ENCODE measurements at places on chromosomes 11 and 22. TPM values are rescaled to one million over a fixed set of nuclear protein-coding genes. Genes with fewer than 3 reads are reported as not detected.
A peak's percentile ranks its signal among the peaks of the same experiment; 100 is the strongest.

- peaks cover 7% of the 10 kb centered on the region for H3K36me3 ChIP-seq
- peaks cover 18% of the 10 kb centered on the region for H3K4me1 ChIP-seq
- no peak overlapping the region for H3K27ac ChIP-seq
- peaks cover 34% of the 10 kb centered on the region for H3K27me3 ChIP-seq
- ATAC-seq = no peak
Measured at GRCh38 chr11:46920755-46921154, 2.4 kb upstream of the LRP4 start.

- no peaks in the 10 kb centered on the region for H3K36me3 ChIP-seq
- no peak for ATAC-seq
- peaks cover 12% of the 10 kb centered on the region for H3K27me3 ChIP-seq
- no peaks in the 10 kb centered on the region for H3K4me1 ChIP-seq
- H3K4me3 ChIP-seq = no peak overlapping the region
- no peak overlapping the region for H3K27ac ChIP-seq
Measured at GRCh38 chr11:71294846-71295600, 42.6 kb upstream of the SHANK2 start.

GRCh38 chr11:134252346-134253187 is 585 bp downstream of the THYN1 start:
- peaks cover 17% of the 10 kb centered on the region for H3K4me1 ChIP-seq
- ATAC-seq = peak; percentile 14
- H3K27ac ChIP-seq = peak overlapping the region; percentile 92
- peak overlapping the region; percentile 98 for H3K4me3 ChIP-seq

GRCh38 chr11:7467652-7468051 is 17.7 kb upstream of the OLFML1 start:
- no peaks in the 10 kb centered on the region for H3K36me3 ChIP-seq
- H3K4me3 ChIP-seq = no peak overlapping the region
- ATAC-seq = peak; percentile 95
- no peaks in the 10 kb centered on the region for H3K27me3 ChIP-seq
- no peaks in the 10 kb centered on the region for H3K4me1 ChIP-seq

The OR5D14 gene
- total RNA-seq = not detected

The AIP gene
- total RNA-seq = 186 TPM

DNA sequence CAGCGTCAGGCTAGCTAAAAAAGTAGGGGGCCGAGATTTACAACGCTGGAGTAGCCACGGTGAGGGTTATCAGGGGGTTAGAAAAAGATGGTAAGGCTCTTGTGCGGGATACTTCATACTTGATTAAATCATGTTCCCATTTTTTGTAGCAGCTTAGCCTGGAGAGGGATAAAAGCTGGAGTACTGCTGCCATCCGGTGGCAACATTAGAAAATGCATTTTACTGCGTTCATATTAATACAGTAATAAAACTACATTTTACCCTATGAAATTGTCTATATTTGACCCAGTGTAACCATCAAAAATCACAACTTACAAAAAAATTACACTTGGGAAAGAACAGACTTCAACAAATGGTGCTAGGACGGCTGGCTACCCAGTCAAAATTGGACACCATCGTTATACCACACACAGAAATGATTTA is 17.3 kb downstream of the RPUSD4 start:
- H3K4me3 ChIP-seq = no peak overlapping the region
- ATAC-seq = peak; percentile 37
- H3K4me1 ChIP-seq = peaks cover 5% of the 10 kb centered on the region
- no peaks in the 10 kb centered on the region for H3K27me3 ChIP-seq
- peaks cover 64% of the 10 kb centered on the region for H3K36me3 ChIP-seq

- no peak overlapping the region for H3K27ac ChIP-seq
- peaks cover 13% of the 10 kb centered on the region for H3K27me3 ChIP-seq
- ATAC-seq = no peak
- no peaks in the 10 kb centered on the region for H3K36me3 ChIP-seq
- H3K4me1 ChIP-seq = peaks cover 7% of the 10 kb centered on the region
- H3K4me3 ChIP-seq = no peak overlapping the region
Measured at GRCh38 chr11:69215784-69216415, 60.2 kb downstream of the SMIM38 start.

The NRGN gene
- 7.3 TPM for total RNA-seq

DNA sequence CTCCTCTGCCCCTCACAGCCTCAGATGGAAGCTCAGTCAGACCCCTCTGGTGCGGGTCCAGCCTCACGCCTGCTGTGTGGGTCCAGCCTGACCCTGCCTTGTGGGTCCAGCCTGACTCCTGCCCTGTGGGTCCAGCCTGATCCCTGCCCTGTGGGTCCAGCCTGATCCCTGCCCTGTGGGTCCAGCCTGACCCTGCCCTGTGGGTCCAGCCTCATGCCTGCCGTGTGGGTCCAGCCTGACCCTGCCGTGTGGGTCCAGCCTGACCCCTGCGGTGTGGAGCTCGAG is 445.3 kb downstream of the BRD1 start:
- H3K36me3 ChIP-seq = no peaks in the 10 kb centered on the region
- no peak overlapping the region for H3K4me3 ChIP-seq
- H3K4me1 ChIP-seq = no peaks in the 10 kb centered on the region

The C11orf87 gene
- total RNA-seq = not detected

GRCh38 chr11:8723711-8724110 is 41.1 kb downstream of the RPL27A start:
- no peaks in the 10 kb centered on the region for H3K4me1 ChIP-seq
- no peak for ATAC-seq
- peaks cover 6% of the 10 kb centered on the region for H3K27me3 ChIP-seq
- H3K27ac ChIP-seq = no peak overlapping the region
- no peaks in the 10 kb centered on the region for H3K36me3 ChIP-seq
- no peak overlapping the region for H3K4me3 ChIP-seq

The SLC7A4 gene
- not detected for total RNA-seq

DNA sequence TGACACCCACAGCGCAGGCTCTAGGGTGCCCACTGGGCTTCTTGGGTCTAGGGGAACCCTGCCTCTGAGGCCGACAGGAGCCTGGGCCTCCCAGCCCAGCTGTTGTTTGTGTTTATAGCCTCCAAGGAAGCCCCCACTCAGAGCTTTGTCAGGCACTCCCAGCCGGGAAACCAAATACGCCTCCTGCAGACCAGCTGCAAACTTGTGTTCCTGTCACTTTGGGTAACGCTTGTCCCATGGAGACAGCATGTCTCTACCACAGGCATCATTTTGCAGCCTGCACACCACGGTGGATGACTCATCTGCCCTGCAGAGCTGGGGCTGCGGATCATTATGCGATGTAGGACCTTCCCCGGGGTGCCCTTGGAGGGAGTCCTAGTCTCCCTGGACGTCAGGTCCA is 40.6 kb upstream of the CRYBB3 start:
- H3K4me3 ChIP-seq = no peak overlapping the region
- H3K27ac ChIP-seq = no peak overlapping the region
- H3K27me3 ChIP-seq = no peaks in the 10 kb centered on the region
- no peak for ATAC-seq
- no peaks in the 10 kb centered on the region for H3K36me3 ChIP-seq

GRCh38 chr11:59292611-59293010 is 66.1 kb upstream of the OR5AN1 start:
- no peaks in the 10 kb centered on the region for H3K36me3 ChIP-seq
- no peak overlapping the region for H3K27ac ChIP-seq
- no peak for ATAC-seq
- peaks cover 11% of the 10 kb centered on the region for H3K27me3 ChIP-seq
- no peak overlapping the region for H3K4me3 ChIP-seq

The GLB1L3 gene
- 10.9 TPM for total RNA-seq
